Foreskin keratinocyte (primary cell): ENCODE measurements at places on chromosomes 4 and X. TPM values are rescaled to one million over a fixed set of nuclear protein-coding genes. Genes with fewer than 3 reads are reported as not detected.

Gene TEX13A
- not detected in 2 replicates for polyA plus RNA-seq

Gene KIT
- not detected in 2 replicates for polyA plus RNA-seq

Gene ANK2
- 0.11 and 0.13 TPM in 2 replicates for polyA plus RNA-seq

Gene MAGED1
- polyA plus RNA-seq: 77.5 and 91.0 TPM in 2 replicates

Gene SYP
- 0.20 and 0.31 TPM in 2 replicates for polyA plus RNA-seq

Gene SNX12
- 41.7 and 44.8 TPM in 2 replicates for polyA plus RNA-seq

Gene ERVMER34-1
- 5.3 and 7.5 TPM in 2 replicates for polyA plus RNA-seq

Gene MAGEA1
- polyA plus RNA-seq: not detected in 2 replicates

Gene DGKK
- not detected in 2 replicates for polyA plus RNA-seq

Gene FRAS1
- 1.3 TPM in 2 replicates for polyA plus RNA-seq
